ENCODE measurements at places on chromosomes 7 and 10.

DNA sequence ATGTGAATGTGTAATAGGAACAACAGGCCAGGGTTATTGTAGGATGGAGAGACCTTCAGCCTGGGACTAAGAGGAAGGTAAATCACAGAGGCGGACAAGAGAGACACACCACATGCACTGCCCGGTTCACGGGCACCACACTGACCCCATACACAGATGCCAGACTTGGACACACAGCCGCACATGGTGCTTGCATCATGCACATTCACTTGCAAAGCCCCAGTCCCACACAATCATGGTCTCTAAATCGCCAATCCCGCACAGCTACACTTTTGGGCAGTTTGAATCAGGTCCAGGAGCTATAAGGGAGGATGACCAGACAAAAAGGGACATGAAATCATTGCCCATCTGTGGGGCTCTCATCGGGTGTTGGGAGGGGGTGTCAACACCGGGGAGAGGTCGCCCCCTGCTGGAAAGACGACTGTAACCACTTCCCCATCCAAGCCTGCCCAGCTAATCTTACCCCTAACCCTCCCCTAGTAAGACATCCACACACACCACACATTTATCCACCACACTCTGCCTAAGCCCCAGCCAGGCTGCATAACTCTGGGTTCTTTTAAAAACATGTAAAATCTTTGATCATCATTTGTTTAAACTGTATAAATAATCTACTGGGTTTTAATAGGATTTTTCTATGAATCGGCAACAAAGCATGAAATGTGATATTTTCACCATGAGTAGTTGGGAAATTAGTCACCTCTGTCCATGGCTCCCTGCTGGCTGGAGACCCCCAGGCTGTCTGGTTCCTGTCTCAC, 40.5 kb upstream of the SLF2 start:
- DNase-seq, result peak; percentile 68

DNA sequence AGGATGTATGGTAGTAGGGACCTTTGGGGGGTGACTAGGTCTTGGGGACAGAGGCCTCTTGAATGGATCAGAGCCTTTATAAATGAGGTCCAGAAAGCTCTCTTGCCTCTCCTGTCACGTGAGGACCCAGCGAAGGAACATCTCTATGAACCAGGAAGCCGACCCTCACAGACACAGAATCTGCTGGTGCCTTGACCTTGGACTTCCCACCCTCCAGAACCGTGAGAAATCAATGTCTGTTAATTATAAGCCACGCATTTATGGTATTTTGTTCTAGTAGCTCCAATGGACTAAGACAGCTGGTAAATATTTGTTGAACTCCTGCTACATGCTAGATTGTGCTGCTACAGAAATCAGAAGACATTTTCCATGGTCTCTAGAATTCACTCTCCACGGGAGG, 276.9 kb downstream of the SFMBT2 start:
- no peak for DNase-seq

GRCh38 chr7:49660976-49661375, 112.5 kb upstream of the VWC2 start:
- DNase-seq, result no peak

DNA sequence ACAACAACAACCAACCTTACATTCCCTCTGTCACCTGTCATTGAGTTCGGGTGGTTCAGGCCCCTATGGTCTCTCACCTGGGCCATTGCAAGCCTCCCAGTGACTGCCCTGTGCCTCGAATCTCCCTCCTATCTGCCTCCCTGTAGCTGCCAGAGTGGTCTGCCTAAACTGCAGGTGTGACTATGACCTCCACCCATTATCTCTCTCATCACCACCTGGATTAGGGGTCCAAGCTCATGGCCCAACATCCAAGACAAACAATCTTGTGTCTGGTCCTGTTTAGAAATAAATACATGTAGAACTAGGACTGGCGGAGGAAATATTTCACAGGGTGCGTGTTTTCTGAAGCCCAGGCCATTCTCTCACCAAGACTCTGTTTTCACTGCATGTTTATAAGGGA, 146.6 kb downstream of the HERPUD2 start:
- DNase-seq, result no peak

DNA sequence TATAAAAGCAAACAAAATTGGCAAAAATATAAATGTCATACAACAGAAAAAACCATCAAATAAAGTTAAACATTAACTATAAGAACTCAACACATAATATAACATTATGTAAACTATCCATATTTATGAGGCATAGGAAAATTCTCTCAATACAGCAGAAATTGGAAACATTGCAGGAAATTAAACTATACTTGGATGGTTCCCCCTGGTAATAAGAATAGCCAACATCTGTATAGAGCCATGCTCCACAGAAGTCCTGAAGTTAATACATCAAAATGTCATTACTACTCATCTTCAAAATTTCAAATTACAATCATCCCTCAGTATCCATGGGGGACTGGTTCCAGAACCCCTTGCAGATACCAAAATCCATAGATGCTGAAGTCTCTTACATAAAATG, 350.5 kb downstream of the PARD3 start:
- no peak for DNase-seq

DNA sequence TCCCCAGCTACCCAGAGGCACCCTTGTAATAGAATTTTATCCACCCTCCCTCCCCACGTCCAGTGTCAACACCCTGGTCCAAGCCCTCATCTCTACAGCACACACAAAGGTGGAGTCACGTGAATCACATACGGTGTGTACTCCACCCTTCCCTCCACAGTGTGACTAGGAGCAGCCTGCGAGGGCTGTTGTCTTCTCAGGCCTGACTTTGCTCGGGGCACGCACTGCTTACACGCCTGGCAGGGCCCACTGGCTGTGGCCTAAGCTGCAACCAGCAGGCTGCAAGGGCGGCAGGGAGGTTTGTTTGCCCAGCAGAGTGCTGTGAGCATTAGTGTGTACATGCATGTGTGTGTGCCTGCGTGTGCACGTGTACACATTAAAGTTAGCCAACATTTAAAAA, 93.7 kb downstream of the COBL start:
- no peak for DNase-seq

DNA sequence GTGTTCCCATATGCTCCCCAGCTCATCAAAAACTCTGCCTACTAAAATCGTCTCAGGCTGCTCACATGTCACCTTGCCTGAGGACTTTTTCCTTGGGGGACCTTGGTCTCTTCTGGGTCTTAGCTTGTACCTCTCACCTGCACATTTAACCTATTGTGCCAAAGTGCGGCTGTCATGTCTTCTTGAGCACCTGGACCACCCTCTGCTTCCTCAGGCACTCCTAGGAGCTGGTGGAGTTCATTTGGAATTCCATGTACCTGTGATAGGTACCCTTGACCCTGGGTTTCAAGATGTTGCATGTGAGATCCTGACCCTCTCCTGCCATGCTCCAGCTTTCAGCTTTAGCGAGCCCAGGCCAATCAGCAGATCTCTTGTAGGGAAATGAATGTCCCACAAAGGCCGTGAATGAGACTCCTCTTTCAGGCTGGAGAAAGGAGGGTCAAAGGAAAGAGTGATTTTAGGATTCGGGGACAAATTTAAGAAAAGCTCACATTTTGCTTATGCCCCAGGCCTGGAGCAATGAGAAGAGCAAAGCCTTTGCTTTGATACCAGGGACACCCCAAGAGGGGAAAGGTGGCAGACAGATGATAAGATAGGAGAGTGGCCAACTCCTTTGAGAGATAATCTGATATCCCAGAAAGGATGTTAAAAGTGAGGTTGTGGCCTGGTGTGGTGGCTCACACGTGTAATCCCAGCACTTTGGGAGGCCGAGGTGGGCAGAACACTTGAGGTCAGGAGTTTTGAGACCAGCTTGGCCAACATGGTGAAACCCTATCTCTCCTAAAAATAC, 10.6 kb upstream of the DNAJB12 start:
- DNase-seq, result no peak
